DND-41 (cell line): ENCODE measurements at places on chromosomes 5 and 9.

GRCh38 chr9:134229466-134230091 lies 65.2 kb upstream of the RNU6ATAC start:
- no peak for DNase-seq

GRCh38 chr5:17056141-17056631 lies 120.1 kb upstream of the MYO10 start:
- DNase-seq = no peak

- DNase-seq = no peak
These were observed 5.4 kb upstream of the GLT6D1 start for GRCh38 chr9:135644631-135645218.

DNA sequence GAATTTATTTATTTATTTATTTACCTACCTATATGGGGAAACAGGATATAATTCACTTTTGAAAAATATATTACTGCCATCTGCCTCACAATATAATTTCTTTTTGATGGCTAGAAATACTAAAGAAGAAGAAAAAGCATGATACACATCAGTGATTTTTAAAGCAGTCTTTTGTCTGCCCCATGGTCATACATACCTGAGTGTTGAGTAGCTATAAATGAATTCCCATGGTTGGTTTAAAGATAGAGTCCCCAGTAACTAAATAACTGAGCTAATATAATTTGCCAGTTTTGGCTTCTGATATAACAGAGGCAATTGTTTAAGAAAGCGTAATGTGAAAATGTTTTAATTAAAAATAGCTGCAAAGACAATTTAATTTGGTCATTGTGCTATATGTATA lies 447.8 kb downstream of the PDE4D start:
- DNase-seq = no peak

- DNase-seq = no peak
These were observed 54.6 kb upstream of the CLINT1 start for GRCh38 chr5:157913575-157913974.

DNA sequence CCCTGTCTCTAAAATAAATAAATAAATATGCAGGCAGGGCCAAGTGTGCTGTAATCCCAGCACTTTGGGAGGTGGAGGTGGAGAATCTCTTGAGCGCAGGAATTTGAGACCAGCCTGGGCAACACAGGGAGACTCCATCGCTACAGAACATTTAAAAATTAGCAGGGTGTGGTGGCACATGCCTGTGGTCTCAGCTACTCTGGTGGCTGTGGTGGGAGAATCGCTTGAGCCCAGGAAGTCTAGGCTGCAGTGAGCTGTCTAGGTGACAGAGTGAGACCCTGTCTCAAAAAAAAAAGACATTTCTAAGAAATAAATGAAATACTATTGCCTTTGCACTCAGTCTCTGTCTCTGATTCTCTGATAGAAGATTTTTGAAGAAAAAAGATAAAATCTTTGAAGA lies 1.2 kb upstream of the PCDHGA10 start:
- no peak for DNase-seq

GRCh38 chr9:136121801-136122200 lies 3.1 kb upstream of the TMEM250 start:
- DNase-seq = no peak

GRCh38 chr5:176425138-176425537 lies 8.8 kb upstream of the CLTB start:
- no peak for DNase-seq

DNA sequence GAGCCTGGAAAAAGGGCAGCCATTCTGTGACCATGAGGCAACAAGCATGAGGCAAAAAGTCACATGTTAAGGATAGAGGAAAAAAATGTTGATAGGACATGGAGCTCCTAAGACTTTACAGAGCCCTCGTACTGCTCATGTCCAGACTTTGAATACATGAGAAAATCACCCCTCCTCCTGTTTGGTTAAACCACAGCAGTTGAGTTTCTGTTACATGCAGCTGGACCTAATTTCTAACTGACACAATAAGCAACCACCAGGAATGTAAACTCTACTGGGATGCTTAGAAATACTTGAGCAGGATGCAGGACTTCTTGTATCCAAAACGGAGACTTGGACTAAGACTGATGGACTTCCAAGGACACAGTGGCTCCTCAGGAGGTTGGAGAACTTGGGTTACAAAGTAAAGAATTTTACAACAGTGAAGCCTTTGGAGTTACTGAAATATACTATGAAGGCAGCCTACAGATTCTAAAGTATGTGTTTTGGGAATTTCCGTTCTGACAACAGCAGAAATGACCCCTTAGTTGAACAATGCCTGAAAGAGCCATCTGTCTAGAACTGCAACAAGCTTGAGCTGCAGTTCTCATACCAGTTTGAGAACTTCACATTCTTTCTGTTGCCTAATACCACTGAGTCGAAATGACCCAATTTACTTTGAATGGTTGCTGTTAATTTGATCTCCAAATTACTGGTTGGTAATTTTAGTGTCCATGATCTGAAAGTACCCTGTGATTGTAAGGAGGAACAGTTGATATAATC lies 268.9 kb downstream of the PIK3R1 start:
- no peak for DNase-seq

DNA sequence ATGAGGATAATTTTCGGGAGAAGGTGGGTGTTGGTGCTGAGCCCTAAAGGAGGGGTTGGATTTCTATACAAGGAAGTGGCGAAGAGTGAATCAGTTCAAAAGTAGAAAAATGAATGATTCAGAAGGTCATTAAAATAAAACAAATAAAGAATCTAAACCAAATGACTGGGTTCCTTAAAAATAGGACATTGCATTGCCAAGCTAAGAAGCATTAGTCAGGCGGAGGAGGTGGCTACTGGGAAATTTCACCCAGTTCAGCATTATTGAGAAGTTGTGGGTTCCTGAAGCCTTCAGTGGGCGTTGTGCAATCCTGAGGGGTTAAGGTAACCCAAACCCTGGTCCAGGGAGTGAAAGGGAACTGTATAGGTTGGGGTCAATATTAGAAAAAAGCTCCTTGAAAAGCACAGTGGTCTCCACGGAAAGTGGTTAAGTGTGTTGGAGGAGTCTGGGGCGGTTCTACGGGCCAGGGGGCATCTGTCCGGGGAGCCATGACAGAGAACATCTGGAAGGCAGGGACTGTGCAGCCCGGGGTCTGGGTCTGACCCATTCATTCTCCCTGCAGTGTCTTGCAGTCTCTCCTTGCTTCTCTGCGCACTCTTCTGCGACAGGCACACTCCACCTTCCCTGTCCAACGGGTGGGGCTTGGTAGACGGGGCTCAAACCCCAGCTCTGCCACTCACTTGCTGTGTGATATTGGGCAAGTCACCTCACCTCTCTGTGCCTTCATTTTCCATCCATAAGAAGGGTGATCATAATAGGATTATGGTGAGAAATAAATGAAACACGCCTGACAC lies 27.6 kb upstream of the DUSP1 start:
- no peak for DNase-seq
